ENCODE measurements at places on chromosomes 12 and 14.

DNA sequence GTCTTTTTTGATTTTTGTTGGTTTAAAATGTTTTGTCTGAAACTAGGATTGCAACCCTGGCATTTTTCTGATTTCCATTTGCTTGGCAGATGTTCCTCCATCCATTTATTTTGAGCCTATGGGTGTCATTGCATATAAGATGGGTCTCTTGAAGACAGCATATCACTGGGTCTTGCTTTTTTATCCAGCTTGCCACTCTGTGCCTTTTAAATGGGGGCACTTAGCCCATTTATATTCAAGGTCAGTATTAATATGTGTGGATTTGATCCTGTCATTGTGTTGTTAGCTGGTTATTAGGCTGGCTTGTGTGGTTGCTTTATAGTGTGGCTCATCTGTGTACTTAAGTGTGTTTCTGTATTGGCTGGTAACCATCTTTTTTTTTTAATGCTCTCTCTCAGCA is 139.6 kb downstream of the CEP83 start:
- no peak for DNase-seq

GRCh38 chr12:112169161-112169872 is 44.0 kb downstream of the TRAFD1 start:
- no peak for DNase-seq

DNA sequence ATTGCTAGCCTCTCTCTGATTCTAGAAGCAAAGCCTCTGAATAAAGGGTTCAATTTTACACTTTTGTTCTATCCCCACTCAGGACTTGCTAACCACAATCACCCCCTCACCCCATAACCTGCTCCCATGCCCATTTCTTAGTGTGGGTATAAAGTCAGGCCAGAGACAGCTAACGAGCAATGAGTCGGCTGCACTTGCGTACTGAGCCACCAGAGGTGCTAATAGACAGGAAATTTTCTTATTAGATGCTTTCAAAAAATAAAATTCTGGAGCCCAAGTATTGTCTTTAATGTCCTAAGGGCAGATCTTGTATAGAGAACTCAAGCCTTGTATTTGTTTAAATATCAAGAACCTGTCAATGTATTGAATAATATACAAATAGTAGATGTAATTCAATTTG is 256.9 kb downstream of the SYT1 start:
- no peak for DNase-seq

- DNase-seq: no peak
Observed at GRCh38 chr12:112942572-112942971, 4.3 kb downstream of the OAS3 start.

- no peak for DNase-seq
Observed at GRCh38 chr14:79502136-79502750, 709.1 kb downstream of the DIO2 start.

DNA sequence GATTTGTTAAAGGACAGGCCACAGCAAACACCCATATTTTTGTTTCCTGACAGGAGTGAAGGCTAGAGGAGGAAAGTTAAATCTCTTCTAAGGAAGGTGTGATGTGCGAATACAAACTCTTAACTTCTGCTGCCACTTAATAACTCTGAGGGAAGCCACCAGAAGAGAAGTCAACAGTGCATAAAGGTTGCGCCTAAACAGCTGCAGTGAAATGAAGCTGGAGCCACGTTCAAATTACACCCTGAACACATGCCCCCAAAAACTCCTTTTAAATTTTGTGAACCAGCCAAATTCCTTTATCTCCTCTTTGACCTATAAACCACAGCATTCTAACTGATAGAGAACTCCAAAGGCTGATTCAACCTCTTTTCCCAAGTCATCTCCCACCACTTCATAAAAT is 22.4 kb downstream of the DENND5B start:
- no peak for DNase-seq

DNA sequence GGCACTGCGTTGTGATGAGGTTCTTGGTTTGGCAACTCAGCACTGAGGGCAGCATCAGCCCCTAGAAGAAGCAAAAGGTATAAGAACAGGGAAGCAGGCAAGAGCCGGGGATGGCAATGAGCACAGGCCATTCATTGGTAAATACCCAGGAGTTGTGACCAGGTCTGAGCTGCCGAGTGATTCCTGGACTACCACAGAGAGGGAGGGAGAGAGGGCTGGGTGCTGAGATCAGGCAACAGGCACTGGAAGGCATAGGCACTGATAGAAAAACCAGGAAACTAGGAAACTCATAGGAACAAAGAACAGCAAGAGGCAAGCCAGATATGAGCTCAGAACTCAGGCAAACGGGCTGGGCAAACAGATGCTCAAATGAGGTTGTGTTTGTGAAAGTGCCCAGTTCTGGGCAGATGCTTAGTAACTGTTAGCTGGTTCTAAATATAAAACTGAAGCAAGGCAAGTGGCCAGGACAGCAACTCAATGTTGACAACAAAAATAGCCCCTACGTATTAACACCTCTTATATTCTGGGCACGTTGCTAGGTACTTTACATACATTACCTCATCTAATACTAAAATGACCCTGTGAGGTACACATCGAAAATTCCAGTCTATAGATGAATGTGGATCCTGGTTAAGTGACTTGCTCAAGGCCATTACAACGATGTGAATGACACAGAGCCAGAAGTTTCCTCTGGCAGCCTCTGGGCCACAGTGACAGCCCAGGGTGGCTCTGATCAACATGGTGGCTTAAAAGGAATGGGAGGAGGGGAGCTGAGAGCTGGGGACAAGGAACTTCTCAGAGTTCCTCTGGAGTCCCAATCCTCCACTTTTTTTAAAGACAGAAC is 121.1 kb downstream of the PRMT8 start:
- DNase-seq: peak; percentile 32

GRCh38 chr14:93951635-93952540 is 24.5 kb downstream of the ASB2 start:
- peak; percentile 15 for DNase-seq

- no peak for DNase-seq
Observed at GRCh38 chr12:69981881-69982475, 157.0 kb downstream of the MYRFL start.

- no peak for DNase-seq
Observed at GRCh38 chr12:70354787-70355186, 11.3 kb upstream of the KCNMB4 start.

GRCh38 chr14:89444044-89444443 is 27.0 kb upstream of the FOXN3 start:
- no peak for DNase-seq

DNA sequence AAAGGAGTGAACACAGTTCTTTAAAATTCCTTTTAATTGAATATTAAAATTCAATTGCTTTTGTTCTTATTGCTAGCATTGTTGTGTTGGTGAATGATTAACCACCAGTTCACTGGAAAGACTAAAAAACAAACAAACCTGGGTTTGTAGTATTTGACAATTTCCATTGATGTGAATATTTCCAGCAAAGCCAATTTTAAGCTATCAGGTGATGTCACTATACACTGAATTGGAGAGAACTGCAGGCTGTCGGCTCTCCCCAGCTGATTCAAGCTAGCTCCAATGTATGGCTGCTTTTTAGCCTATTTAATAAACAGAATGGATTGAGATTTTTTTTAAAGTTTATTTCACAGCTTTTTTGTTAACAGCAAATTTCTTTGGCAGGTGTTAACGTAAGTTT is 1753.6 kb upstream of the SEL1L start:
- DNase-seq: no peak

DNA sequence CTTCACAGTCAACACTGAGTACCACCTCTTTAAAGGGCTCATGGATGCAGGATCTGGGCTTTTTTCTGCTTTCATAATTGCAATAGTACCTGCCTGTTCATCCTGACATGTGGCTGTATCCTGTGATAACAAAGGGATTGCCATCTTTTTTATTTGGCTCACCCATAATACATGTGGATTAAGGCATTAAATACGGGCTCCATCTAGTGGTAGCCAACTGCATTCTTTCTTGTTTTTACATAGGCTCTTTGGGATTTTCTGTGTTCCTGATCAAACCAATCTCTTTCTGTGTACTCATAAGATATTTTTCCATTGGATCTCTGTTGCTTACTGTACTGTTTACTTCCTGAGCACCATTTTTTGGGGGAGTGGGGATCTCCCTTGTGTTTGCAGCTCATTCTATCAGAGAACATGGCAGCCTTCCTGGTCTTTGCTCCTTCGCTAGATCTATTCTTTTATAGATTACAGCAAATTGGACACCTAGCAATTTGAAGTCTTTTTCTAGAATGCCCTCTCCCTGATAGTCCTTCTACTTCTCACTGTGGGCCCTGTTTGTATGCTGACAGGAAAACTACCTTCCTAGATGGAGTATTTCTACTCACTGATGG is 723.4 kb upstream of the MDGA2 start:
- DNase-seq: peak; percentile 8

- peak; percentile 97 for DNase-seq
Observed at GRCh38 chr14:61252369-61253063, 28.6 kb downstream of the TMEM30B start.

DNA sequence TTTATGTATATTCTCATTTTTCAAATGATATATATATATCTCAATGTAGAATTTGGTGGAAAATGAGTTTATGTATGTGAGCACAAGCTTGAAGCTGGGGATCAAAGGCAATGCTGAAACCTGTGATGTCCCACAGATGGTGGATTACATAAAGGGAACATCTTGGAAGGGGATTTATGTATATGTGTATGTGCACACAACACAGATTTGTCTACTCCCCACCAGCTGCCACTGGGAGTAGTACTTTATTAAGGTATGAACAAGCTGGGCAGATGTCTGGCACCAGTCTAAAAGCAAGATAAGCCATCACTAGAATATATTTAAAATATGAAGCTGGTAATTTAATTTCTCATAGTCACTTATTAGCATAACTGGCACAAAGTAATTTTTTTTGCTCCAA is 895.6 kb downstream of the SLC6A15 start:
- no peak for DNase-seq

DNA sequence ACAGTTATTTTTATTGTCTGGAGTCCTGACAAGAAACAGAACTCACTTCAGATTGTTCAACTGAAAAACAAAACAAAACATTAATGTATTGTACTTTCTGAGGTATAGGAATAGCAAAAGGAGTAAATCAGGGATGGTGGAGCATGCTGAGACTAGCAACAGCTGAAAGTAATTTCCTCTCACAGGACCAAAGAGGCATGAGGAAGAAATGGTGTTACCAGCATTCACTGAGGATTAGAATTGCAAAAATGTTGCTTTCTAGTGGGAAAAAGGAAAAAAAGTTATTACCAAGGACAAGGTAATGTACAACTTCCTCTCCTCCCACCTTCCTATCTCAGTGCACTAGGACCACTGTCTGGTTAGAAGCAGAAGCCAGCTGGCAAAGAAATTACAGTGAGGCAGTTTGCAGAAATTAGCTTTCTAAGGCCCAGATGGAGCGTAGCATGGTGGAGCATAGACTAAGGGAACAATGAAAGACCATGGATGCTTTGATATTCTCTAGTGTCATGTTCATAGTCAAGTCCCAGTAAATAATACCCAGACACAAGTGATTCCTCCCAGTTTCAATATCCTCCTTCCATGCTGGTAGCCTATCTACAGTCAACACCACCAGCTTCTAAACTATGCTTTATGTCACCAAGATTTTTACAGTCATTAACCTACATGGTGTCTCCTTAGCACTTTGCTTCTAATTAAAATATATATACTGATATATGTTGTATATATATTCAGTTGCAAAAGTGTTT is 133.7 kb upstream of the DCN start:
- DNase-seq: no peak

Measured in NCI-H2029 (cell line).